ENCODE measurements at places on chromosomes 6 and 20.

GRCh38 chr6:44202332-44202971 lies 14.3 kb upstream of the MYMX start:
- DNase-seq: no peak

DNA sequence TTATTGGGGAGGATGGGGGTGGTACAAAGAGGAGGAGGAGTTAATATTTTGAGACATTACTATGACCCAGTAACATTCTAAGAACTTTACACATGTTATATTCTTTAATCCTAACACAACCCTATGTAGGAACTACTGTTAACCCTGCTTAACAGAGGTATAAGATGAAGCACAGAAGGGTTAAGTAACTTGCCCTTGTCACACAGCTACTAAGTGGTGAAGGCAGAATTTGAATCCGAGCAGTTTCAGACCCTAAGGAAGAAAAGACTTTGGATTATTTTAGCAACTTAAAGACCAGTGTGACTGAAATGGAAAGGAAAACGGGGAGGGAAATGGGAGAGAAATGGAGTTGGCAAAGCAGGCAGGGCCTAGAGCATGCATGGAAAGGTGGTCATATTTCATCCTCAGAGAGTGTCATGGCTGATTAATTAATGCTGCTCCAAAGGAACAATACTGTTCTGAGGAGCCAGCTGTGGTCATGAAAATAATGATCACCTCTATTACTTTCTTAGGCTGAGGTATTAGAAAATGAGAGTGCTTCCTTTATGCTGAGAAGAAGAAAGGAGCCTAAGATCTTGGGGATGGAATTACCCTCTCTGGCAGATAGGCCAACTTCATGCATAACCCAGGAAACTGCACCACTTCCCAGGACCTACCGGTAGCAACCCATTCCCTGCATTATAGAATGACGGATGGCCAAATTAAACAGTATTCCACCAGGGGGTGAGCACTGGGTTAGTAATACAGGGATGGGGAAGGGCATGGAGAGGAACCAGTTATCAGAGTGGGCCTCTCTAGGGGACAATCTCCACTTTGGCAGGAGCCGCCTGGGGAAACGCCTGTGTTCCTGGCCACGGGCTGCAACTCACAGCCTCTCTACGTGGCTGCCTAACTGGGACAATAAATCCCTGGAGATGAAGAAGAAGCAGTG lies 50.1 kb upstream of the TNFAIP3 start:
- DNase-seq: no peak

- DNase-seq: peak; percentile 50
Observed at GRCh38 chr6:26594730-26595632, 1.8 kb upstream of the ABT1 start.

DNA sequence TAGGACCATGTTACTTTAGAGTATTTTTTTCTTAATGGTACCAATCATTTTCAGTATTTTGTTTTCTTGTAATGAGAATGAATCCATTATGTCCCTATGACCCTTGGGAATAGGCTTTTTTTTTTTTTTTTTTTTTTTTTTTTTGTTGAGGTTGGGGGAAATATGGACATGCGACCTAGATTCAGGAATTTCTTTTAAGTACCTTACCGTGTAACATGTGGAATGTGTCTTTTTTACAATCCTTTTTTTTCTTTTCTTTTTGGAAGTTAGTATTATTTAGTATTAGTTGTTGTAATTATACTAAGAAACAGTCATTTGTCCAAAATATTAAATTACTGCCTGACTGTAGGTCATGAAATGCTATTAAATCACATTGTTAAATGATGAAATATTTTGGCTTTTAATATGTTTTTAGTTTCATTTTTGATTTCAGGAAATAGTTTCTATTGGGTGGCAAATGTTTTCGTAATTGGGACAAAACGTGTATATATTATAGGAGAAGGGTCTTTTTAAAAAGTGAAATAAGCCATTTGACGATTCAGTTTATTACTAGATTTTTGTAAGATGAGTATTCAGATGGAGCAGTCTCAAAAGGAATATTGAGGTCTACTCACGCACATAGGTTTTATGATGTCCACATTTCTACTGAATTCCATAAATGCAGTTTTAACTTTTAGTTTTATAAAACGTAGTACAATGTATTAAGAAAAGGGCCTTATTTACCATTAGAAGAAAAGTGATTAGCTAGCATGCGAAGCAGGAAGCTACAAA lies 4.9 kb downstream of the ARID1B start:
- no peak for DNase-seq

GRCh38 chr6:52872031-52872430 lies 31.4 kb upstream of the GSTA5 start:
- no peak for DNase-seq

GRCh38 chr6:87364602-87365252 lies 20.1 kb downstream of the C6orf163 start:
- DNase-seq: no peak

DNA sequence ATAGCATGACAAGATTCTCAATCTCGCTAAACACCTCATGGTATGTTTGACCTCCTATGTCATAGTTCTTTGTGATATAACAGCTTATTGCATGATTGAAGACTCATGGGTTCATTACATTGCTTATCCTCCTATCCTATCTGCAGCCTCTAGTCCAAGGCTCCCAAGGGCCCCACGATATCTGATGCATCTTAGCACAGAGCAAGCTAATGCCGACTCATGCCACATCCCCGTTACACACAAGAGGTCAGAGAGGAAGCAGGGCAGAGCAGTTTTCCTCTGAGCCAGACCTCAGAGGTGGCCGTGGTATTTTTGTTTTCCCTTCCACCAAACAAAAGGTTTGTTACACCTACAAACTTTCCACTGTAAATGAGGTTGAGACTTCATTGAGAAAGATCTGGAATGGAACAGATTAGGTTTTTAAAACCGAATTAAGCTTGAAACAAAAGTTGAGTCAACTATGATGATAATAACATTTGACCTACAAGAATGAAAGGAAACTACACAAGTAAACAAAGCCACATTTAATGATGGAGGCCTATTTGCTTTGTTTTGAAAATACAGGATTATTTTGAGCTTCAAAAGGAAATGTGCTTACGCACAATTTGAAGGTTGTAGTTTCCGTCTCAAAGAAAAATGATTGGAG lies 133.9 kb upstream of the MYLIP start:
- DNase-seq: no peak

DNA sequence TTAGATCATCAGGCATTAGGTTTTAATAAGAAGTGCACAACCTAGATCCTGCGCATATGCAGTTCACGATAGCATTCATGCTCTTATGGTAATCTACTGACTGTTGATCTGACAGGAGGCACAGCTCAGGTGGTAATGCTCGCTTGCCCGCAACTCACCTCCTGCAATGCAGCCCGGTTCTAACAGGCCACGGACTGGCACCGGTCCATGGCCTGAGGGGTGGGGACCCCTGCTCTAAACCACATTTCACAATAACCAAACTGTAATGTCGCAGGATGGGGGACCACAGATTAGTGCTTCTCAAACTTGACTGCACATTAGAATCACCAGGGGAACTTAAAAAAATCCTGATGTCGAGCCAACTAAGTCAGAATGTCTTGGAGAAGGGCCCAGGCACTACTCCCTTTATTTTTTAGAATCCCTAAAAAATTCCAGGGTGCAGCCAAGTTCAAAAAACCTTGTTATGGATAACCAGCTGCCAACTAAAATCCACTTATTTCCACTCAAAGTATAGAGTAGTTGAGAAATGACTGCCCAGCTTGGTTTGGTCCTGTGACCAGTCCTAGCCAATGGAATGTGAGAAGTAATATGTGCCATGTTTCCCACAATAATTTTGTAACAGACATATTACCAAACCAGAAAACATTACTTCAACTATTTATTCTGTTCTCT lies 3.1 kb downstream of the SHPRH start:
- DNase-seq: no peak

DNA sequence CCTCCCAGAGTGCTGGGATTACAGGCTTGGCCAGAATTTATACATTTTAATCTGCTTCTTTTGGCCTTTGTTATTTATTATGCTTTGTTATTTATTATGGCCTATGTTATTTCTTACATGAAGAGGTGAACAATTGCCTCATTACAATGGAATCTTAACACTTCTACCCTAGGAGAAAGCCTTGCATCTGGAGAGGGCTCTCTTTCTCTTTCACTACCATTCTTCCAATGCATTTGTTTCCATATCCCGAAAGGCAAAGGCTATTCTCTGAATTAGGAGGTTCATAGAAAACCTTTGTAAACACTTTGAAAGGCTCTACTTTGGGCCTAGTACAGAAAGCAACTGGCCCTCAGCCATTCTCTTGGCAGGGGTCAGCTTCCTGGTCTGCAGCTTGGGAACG lies 19.9 kb upstream of the DEK start:
- DNase-seq: no peak

DNA sequence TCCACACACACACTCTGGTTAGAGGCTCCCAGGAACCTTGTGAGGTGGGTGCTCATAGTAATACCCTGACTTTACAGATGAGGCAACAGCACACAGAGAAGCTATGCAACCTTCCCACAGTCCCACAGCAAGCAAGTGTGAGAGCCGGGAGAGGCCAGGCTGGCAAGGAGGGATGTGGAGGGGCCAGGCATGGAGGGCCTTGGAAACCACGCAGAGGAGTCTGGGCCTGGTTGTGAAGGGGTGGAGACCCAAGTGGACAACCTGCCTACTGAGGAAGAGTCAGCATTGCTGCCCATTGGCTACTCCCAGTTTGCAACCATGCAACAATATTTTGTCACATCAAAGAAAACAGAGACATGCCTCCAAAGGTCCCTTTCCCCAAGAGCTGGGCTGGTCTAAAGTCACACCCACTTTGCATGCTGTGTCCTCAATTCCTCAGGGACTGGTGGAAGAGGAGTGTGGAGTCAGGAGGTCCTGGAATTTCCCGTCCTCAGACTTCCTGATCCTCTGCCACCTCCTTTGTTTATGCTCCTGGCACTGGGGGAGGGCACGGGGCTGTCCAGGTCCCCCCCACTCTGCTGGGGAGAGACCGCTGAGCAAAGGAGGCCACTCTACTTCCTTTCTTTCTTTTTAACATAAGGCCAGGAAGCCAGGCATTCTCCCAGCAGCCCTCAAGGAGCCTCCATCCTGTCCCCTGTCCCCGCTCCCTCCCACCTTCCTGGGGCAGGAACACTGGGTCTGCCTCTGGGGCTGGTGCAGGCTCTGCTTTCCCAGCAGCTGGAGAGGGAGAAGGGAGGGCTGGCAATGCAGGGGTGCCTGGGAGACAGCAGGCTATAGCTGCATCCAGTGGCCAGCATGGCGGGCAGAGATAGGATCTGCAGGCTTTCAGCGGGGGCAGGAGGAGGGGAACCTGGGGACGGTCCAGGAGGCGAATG lies 68.3 kb downstream of the NOL4L start:
- DNase-seq: no peak

DNA sequence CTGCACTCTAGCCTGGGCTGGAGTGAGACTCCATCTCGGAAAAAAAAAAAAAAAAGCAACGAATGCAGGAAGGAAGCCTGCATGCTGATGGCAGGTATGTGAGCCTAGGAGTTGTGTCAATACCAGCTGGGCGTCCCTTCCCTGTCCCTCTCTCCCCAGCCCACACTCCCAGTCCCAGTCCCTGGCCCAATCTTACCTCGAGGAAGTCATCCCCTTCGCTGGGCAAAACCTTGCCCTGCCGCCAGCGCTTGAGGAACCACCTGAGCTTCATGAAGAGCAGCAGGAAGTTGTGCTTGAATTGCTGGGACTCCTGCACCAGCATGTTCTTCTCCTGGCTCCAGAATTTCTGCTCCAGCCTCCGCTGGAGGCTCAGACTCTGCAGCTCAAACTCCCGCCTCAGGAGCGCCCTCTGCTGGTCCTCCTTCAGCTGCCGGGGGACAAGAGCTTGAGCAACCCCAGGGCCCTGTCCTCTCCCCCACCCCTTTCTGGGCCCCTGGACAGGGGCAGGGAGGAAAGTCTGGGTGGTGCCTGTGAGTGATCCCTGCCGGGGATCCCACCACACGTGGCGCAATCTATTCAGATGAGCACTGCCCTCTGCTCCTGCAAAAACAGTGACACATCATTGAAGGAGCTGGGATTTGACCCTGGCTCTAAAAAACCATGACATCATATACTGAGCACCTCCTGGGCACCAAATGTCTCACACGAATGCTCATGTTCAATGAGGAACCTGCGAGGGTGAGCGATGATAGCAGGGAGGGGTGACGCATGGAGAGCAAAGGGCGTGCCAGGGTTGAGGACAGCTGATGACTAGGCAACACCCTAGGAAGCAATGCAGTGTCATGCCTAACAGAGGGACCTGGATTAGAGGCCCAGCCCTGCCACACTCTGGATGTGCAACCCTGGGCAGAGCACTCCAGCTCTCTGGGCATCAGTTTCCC lies 35.0 kb upstream of the DSN1 start:
- peak; percentile 67 for DNase-seq

GRCh38 chr6:146997062-146997461 lies 207.2 kb upstream of the STXBP5 start:
- no peak for DNase-seq

GRCh38 chr6:136846046-136846445 lies 23.7 kb downstream of the PEX7 start:
- DNase-seq: no peak

GRCh38 chr20:18263723-18264122 lies 24.6 kb upstream of the ZNF133 start:
- DNase-seq: no peak

- no peak for DNase-seq
Observed at GRCh38 chr6:1654054-1654453, 44.3 kb downstream of the FOXC1 start.

GRCh38 chr6:90302320-90302719 lies 5.7 kb upstream of the BACH2 start:
- DNase-seq: no peak
